Esophagus muscularis mucosa (tissue), 4 donors: ENCODE measurements at places on chromosomes 12 and 14. TPM values are rescaled to one million over a fixed set of nuclear protein-coding genes. Genes with fewer than 3 reads are reported as not detected.

GRCh38 chr12:55702861-55703260, 4.8 kb downstream of the ITGA7 start:
- no peak for DNase-seq

- no peak for DNase-seq
These were observed 3.9 kb upstream of the TM7SF3 start for GRCh38 chr12:27018037-27018436.

DNA sequence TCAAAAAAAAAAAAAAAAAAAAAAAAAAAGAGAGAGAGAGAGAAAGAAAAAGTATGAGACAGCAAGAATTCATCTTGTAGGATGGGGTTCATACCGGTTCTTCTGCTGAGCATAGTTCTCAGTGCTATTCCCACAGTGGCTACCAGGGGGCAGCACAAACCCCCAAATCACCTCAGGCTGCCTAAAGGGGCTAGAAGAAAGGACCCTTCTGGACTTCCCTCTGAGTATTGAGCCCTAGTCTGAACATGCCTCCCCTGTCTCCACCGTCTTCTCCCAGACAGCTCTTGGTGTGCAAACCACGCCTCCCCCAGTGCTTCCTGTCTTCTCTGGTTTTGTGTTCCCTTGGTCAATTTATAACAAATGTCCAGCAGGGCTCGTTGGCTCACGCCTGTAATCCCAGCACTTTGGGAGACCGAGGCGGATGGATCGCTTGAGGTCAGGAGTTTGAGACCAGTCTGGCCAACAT, 31.3 kb upstream of the SMUG1 start:
- DNase-seq: no peak

DNA sequence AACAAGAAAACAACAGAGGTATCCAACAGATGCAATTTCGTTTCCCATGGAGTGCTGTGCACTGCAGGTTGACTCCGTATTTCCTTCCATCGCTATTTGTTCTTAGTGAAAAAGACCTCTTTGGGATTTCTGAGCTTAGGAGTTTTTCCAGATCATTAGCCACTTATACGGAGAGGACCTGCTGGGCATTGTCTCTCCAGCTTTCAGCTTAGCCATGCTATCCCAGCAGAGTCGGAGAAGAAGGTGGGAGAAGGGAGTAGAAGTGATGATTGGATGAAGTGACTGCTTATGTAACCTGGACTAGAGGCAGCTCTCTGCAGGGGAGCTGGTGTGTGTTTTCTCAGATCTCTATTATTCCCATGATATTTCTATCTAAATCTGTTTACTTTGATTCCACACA, 737.7 kb downstream of the DIO2 start:
- DNase-seq: no peak

DNA sequence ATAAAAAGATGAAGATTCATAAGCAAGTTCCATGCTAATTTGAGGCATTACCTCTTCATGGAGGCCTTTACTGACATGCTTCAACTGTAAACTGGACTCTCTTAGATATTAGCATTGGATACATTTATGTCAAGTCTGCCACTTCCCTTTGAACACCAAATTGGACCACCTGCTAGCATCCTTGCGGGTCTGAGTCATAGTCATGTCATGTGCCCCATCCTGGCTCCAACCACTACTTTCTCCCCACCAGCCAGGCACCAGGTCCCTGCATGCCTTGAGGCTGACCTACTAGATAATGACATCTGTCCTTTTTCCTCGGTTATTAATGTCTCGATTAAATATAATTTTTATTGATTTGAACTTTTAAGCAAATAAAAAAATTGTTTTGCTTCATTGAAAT, 32.9 kb upstream of the EEA1 start:
- DNase-seq: no peak

GRCh38 chr14:74959596-74960180, 4.3 kb upstream of the PGF start:
- DNase-seq: no peak

- DNase-seq: no peak
These were observed 328.8 kb upstream of the PDE3A start for GRCh38 chr12:20039562-20039961.

DNA sequence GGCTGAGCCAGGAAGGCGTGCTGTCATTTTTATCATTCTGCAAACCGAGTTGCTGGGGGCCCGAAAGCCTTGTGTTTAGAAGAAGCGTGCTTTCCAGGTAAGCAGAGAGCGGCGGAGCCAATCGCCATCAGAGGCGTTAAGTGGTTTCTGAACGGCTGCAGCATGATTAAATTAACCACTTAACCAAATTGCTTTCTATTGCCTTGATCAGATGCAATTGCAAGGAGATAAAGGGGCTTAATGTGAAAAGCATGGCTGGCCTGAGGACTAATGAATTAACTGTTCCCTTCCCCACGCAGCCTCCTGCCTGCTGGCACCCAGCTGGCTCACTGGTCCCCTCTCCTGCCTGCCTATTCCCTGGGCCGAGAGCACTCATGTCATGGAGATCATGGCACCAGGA, 36.6 kb upstream of the CHGA start:
- DNase-seq: no peak

DNA sequence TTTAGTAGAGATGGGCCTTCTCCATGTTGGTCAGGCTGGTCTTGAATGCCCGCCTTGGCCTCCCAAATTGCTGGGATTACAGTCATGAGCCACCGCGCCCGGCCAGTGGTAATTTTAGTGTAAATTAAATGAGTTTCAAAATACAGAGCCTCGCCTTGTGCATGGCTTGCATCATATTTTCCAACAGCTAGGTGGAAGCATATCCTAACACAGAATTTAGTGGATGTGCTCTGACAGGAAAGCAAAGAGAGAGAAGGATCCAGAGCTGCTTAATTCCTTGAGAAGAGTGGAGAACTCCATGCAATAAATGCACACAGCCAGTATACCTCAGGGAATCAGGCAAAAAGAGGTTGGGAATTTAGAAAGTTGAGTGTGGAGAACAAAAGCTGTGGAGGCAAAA, 2.5 kb downstream of the OR6C2 start:
- DNase-seq: no peak

DNA sequence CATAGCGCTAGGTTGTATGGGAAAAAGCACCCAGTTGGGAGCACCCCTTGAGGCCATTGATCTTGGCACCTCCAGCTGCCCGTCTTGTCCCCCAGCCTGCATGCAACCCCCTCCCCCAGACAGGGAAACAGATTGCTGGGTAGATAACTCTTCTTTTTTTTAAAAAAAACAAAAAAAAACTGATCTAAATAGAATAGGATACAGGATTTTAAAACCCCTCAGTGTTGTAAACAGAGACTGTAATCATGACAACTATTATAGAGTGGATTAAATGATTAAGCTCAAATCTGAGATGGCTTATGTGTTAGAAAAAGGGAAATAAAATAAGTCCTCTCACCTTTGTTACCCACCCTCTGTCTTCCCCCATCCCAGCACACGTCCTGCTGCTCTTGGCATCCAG, 48.9 kb downstream of the MAX start:
- DNase-seq: no peak

- no peak for DNase-seq
These were observed 13.2 kb upstream of the KLRF1 start for GRCh38 chr12:9813821-9814798.

- DNase-seq: no peak
These were observed 445.4 kb downstream of the BCL11B start for GRCh38 chr14:98826618-98827017.

DNA sequence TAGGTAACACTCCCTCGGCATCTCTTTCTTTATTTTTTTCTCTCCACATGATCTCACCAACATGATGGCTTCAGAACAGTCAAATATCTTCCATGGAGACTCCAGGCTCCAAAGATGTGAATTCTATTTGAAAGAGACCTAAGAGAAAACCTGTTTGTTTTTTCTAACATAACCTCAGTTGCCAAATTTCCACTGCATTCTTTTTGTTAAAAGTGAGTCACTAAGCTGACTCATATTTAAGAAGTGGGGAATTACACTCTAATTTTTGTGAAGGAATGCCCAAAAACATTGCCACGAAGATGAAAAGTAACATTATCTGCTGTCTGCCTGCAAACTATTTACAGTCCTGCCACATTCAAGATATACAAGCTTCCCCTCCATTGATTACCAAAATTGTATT, 1337.6 kb downstream of the LRFN5 start:
- no peak for DNase-seq

DNA sequence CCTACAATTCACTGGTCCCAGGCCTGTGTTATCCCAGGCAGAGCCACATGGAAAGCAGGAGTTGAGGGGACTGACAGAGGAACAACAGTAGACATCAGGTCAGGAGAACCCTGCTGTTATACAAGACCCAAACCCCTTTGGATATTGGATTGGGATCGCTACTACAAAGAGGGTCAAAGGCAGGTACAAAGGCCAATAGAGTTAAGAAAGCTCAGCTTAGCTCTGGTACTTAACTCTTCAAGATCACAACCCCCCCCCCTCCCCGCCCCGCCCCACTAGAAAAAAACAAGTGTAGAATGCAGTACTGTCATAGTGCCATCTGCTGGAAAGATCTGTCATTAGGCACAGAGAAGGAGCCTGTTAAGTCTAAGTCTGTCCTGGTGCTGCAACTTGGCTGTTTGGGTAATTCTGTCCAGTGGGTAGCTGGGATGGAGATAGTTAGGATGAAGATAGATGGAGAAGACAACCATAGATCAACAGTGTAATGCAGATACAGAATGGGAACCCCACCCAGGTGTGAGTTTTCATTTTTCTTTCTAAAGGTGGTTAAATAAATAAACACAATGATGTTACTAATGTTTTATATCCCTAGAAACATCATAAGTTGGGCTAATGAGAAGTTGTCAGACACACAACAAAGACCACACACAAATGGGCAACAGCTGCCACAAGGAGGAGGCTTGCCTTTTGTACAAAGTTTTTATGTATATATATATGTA, 17.2 kb downstream of the REM2 start:
- no peak for DNase-seq

DNA sequence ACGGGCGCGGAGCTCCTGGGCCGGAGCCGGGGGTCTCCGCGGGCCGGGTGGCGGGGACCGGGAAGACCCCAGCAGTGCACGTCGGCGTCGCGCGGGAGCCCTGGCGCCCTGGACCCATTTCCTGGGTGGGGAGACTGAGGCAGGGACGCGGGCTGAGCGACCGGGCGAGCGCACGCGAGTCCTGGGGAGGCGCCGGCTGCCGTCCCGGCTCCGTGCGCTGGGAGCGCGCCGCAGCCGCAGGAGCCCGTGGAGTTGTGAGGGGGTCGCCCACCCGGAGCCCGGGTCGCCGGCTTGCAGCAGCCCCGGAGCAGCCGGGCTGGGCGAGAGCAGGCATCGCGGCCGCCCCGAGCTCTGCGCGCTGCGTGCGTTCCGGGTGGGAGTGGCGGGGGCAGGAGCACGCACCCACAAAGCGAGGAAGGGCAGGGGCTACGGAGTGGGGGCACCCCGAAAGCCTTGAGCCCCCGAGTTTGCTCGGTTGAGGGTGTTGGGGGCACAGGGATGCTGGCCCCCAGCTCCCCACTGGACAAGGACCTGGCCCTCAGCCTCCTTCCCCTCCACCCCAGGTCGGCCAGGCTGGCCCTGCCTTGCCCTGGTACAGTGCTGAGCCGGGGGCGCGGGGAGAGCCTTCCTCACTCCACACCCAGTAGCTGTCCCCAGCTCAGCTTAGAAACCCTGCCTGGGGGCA, 620 bp downstream of the MMP17 start:
- DNase-seq: no peak

DNA sequence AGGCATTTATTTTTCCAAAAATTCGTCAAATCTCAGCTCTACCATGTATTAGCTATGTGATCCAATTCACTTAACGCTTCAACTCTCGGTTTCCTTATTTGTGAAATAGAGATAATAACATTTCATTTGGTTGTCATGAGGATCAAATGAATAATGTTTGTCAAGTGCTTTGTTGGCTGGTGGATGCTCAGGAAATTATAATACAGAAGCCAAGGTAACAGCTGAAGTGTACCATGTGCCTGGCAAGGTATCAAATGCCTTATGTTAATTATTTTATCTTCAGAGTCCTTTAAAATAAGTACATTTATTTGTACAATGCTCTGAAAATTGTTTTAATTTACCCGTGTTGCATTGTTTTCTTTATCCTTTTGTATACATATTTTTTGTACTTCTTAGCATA, 6.1 kb upstream of the PRKCH start:
- DNase-seq: no peak

GRCh38 chr14:82438436-82438835, 904.8 kb upstream of the SEL1L start:
- DNase-seq: no peak

DNA sequence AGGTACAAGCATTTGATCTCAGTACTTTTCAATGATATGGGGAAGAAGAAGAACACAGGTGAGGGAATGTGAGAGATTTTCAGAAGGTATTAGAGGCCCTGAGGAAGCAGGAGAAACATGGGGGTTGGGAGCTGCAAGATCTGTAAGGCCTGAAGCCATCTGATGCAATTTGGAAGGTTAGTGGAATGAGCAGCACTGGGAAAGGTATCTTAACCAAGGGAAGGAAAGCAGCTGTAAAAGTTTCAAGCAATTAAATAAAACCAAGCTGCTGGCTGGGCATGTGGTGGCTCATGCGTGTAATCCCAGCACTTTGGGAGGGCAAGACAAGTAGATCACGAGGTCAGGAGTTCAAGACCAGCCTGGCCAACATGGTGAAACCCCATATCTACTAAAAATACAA, 104.4 kb upstream of the PARP11 start:
- no peak for DNase-seq

- DNase-seq: no peak
These were observed 2.9 kb downstream of the RILPL2 start for GRCh38 chr12:123433615-123434014.

DNA sequence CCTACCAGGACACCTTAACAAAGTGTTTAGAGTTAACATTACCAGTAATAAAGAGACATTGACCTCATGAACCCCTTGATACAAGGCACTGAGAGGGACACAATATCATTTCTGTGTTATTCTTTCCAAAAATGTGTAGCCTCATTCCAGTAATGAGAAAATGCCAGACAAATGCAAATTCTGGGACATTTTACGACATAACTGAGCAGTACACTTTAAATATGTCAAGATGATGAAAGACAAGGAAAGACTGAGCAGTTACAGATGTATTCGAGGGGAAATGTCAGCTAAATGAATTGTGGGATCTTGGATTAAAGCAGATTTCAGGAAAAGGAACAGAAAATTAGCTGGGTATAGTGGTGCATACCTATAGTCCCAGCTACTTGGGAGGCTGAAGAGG, 255.6 kb downstream of the ERC1 start:
- DNase-seq: no peak

Gene RNASE7
- not detected for total RNA-seq

Gene AACS
- total RNA-seq: 15.4 TPM

Gene DIO2
- total RNA-seq: 11.6 TPM

Gene STRAP
- total RNA-seq: 74.6 TPM

Gene SLC25A47
- not detected for total RNA-seq

Gene IFI27
- total RNA-seq: 293 TPM

Gene ATL1
- total RNA-seq: 13.6 TPM

Gene LRP1-AS
- not detected for total RNA-seq

Gene WNT5B
- total RNA-seq: 112 TPM
